ENCODE measurements at places on chromosomes 5 and 9.

DNA sequence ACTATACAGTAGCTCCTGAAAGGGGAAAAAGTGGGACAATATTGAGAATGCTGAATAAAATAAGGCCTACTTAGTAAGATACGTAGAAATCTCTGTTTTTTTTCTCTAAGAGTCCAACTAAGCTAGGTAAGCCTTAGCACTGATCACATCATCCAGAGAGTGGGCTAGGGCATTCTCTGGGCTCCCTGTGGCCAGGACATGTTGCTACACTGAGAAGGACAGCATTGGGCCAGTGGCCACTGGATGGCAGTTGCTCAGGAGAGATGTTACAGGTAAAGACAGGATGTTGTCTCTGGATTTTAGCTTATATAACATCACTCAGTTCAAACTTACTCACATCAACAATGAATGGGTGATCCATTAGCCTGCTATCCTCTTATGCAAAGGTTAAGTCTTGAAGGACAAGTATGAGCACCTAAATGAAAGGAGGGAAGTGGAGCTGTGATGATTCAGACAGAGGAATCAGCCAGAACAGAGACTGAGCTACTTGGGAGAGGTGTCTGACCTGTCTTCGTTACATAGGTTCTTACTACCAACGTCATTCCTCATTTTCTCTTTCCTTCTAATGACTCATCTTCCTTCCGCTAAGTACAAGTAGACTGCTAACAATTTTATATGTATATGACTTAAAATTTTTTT lies 226.6 kb upstream of the ADCY2 start:
- no peak for DNase-seq

DNA sequence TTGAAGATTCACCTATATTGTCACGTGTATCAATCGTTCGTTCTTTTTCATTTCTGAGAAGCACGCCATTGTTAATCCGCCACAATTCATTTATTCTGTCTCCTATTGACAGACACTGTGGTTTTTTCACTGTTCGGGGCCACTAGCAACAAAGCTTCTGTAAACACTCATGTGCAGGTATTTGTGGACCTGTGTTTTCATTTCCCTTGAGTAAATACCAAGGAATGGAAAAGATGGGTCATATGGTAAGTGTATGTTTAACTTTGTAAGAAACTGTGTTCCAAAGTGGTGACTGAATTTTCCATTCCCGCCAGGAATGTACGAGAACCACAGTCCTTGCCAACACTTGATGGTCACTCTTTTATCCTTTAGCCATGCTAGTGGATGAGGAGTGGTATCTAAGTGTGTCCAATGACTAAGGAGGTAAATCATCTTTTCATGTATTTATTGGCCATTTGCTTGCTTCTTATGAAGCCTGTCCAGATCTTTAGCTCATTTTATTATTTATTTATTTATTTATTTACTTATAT lies 10.7 kb downstream of the ABO start:
- DNase-seq = no peak

DNA sequence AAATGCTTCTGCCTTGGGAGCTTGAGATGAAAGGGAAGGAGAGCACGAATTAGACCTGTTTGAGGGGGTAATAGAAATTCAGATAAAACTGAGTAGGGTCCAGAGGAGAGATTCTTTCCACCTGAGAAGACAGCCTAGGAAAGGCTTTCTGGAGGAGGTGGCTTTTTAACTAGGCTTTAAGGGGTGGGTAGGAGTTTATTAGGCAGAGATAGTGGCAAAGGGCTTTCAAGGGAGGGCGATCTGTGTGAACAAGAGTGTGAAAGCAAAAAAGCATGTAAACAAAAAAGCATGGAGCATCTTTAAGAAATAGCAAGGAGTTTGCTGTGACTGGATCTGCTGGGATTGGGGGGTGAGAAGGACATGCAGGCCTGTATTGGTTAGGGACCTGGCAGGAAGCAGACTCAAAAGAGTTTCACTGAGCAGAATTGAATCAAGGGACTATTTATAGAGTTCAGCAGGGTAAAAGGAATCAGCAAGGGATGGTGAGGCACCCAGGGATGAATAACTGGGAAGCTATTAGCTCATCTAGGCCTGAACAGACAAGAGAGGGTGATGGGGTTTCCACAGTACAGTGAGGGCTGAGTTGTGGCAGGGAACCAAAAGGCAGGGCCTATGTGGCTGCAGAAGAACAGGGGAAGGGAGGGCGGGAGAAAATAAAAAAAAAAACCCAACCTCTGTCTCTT lies 18.8 kb downstream of the SLC1A1 start:
- DNase-seq = no peak

DNA sequence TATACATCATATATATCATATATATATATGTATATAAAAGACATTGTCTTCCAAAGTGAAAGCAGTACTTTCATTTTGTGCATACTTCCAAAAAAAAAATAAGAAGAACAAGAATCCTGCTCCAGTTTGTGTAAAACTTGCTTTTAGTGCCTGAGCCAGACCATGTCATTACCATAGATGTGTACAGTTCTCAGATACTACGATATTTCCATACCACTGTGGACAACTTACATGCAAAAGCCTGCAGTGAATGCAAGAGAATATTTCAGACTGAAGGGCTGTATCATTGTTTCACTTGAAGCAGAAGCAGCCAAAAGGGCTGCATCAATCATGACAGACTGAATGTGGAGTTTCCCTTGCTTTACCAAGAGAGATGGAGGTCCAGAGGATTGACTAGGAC lies 72.6 kb upstream of the CYLC2 start:
- no peak for DNase-seq

DNA sequence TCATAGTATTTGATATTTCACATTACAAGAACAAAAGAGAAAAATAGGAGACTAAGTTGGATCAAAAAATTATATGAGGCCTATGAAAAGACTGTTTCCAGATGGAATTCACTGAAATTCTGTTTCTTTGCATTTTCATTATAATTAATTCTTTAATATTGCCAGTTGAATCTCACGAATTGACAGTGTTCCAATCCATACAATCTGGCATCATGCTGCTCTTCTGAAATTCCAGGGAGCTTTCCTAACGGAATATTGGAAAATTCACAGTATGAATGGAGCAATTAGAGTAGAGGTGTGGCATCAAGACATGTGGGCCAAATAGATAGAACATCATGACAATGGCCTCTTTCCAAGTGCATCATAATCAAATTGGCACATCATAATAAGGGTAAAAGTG lies 1178.9 kb upstream of the WWC1 start:
- no peak for DNase-seq

DNA sequence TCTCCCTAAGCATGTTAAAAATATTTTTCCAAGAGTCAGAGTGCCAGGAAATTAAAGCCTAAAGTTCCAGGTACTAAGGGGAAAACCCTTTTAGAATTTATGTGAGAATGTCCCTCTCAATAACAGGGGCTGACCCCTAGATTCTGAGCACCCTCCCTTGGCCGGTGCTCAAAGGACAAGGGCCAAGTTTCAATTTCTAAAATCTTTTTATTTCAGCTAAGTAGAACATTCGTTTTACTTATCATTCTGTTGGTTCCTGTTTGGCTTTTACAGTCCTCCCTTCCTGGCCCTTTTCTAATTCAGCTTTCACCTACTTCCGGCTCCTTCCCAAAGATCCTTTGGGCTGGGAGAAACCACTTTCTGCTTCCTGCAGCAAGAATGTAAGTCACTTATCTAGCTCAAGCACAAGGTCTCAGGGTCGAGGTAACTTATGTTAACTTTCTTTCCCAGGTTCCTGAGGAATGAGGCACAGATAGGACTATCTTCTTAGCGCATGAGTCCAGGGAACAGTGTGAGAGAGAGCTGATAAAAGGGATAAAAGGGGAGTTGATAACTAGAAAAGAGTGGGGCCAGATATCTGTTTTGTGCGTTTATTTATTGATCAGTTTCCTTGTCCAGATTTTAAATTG lies 34.6 kb upstream of the F2RL2 start:
- DNase-seq = no peak

DNA sequence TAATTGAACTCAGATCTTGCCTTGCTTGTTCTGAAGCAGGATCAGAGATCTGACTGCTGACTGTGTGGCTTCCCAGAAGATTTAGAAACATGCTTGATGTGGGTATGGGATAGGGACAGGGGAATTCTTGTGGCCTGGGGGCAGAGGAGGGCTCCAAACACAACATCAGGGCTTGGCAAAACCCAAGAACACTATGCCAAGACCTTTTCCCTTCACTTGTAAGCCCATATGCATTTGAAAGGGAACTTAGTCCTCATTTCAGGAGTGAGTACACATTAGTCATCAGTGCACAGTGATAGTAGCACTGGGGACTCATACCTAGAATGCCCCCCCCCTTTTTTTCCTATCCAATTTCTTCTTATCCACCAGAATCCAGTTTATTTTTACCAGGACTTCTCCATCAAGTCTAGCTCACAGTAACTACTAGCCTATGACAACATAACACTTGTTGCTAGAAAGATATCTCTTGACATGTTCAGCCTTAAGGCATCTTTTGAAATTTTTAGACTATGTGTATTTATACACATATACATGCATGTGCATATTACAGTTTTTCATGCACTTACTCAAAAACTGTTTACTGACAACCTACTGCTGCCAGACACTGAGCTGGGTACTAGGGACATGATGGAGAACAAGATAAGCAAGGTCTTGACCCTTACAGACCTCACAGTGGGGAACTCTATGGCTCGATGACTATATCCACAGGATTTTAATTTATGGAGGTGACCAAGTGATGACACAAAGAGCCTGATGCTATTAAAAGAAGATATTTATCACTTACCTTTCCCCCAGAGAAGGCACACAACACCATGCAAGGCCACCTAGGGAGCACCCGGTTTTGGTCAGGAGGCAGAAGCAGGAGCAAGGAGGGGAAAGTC lies 158.3 kb upstream of the MAP3K1 start:
- no peak for DNase-seq

GRCh38 chr9:19379697-19380046 lies 364 bp downstream of the RPS6 start:
- no peak for DNase-seq

- DNase-seq = no peak
Measured at GRCh38 chr9:116979456-116979855, 292.4 kb downstream of the TRIM32 start.

DNA sequence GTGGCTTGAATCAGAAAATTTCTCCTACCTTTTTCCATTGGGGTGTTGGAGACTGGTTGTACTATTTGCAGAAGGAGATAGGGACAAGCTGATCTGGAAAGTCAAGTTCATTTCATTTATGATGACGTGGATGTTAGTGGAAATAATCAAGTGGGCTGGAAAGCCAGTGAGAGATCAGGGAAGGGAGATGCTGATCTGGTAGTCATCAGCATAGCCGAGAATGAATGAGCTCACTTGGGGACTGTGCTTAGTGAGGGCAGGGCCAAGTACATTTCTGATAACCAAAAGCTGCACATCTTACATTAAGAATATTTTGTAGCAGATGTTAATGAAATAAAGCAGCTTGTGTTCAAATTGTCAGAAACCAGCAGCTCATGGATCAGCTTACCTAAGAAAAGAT lies 12.1 kb downstream of the MAN2A1 start:
- DNase-seq = no peak

- DNase-seq = no peak
Measured at GRCh38 chr9:105062222-105062855, 134.4 kb upstream of the ABCA1 start.

DNA sequence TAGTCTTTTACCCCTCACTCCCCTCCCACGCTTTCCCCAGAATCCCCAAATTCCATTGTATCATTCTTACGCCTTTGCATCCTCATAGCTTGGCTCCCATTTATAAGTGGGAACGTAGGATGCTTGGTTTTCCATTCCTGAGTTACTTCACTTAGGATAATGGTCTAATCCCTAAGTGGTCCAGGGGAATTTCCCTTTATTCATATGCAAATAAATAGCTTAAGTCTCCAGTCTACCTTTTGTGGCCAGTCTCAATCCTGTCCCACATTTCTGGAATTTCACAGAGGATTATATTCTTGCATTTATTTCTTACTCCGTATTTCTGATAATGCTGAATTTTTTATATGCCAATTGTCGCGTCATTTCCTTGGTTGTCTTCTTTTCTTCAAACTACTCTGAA lies 245.6 kb upstream of the DAB2 start:
- no peak for DNase-seq

DNA sequence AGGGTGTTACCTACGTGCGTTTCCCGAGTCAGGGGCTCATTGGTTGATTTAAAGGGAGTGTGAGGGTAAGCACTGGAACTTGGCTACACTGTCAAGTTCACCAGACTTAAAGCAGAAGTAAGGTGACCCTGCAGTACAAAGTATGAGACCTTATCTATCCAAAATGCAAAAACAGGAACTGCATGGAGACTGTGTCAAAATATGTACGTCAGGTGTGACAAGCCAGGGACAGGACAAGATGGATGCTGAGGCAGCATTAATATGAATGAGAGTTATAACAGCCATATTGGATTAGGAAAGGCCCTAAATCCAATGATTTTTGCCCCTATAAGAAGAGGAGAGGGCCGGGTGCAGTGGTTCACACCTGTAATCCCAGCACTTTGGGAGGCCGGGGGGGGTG lies 15.4 kb upstream of the SUSD3 start:
- DNase-seq = no peak

DNA sequence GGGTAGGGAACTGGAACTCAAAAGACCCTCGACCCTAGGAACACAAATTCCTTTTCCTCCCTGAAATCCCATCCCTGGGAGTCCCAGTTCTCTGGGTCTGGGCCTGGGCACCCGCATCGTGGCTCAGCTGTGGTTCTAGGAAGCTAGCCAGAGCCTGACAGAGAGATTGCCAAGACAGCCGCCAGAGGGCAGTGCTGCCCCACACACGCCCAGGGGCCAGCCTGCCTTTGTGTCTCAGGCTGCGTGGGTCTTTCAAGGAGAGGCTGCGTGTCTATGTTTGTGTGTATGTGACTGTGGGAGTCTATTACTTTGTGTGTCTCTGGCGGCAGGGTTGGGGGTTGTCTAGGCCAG lies 32.0 kb upstream of the TTLL11 start:
- DNase-seq = peak; percentile 82

DNA sequence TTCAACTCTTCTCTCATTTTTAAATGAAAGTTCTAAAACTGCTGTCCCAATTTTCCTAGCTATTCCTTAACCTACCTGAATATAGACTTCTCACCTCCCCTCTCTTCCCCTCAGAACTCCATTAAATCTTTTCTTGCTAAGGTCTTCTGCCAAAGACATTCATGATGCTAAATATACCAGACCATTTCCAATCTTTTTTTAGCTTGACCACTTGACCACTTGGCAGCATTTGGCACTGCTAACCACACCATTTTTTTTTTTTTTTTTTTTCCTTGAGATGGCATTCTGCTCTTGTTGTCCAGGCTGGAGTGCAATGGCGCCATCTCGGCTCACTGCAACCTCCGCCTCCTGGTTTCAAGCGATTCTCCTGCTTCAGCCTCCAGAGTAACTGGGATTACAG lies 3.6 kb upstream of the ZNF131 start:
- DNase-seq = no peak

DNA sequence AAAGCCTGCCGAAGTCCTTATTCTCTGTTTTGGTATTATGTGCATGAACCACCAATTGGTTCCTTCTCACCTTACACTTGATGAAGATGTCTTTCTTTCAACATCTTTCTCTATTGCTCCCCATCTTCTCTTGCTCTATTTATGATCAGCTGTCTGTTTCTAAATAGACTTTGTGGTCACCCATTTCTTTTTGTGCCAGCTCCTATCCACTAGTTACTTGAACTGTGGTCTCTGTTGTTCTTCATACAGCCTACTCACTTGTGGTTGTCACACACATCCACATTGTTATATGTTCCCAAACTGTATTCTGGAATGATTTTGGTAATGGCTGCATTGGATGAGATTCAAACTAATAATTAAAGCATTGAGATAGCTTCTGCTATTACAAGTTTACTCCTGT lies 11.4 kb downstream of the VCAN start:
- no peak for DNase-seq

- no peak for DNase-seq
Measured at GRCh38 chr9:131559421-131560000, 14.2 kb downstream of the PRRT1B start.

All from anterior cingulate cortex (tissue), 58 donors.